Activated CD8-positive, alpha-beta memory T cell treated with anti-CD3 and anti-CD28 coated beads for 48 hours (primary cell): ENCODE measurements at places on chromosomes 1 and 21.

- no peak for DNase-seq
Measured at GRCh38 chr1:87146538-87146937, 182.1 kb upstream of the LMO4 start.

DNA sequence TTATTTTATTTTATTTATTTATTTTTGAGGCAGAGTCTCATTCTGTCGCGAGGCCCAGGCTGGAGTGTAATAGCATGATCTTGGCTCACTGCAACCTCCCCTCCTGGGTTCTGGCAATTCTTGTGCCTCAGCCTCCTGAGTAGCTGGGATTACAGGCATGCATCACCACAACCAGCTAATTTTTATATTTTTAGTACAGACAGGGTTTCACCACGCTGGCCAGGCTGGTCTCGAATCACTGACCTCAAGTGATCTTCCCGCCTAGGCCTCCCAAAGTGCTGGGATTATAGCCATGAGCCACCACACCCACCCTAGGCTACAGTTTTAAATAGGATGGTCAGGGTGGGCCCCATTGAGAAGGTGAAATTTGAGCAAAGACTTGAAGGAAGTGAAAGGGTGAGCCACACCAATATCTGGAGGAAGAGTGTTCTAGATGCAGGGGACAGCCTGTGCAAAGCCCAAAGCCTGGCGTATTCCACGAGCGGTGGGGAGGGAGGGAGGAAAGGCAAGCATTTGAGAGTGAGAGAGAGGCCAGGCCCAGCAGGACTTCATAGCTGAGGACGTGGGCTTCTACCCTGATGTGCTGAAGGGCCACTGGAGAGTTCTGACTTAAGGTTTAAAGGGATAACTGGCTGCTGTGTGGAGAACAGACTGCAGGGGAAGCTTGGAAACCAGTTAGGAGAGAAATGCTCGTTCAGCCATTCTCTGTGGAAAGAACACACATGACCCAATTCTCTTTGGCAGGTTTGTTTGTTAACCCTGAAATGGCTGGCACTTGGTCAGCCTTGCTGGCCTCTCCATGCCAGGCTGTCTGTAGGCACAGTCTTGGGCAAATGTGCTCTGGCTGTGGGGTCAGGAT is 62.6 kb upstream of the FAM20B start:
- no peak for DNase-seq

- no peak for DNase-seq
Measured at GRCh38 chr1:246748006-246748405, 23.8 kb downstream of the SCCPDH start.

DNA sequence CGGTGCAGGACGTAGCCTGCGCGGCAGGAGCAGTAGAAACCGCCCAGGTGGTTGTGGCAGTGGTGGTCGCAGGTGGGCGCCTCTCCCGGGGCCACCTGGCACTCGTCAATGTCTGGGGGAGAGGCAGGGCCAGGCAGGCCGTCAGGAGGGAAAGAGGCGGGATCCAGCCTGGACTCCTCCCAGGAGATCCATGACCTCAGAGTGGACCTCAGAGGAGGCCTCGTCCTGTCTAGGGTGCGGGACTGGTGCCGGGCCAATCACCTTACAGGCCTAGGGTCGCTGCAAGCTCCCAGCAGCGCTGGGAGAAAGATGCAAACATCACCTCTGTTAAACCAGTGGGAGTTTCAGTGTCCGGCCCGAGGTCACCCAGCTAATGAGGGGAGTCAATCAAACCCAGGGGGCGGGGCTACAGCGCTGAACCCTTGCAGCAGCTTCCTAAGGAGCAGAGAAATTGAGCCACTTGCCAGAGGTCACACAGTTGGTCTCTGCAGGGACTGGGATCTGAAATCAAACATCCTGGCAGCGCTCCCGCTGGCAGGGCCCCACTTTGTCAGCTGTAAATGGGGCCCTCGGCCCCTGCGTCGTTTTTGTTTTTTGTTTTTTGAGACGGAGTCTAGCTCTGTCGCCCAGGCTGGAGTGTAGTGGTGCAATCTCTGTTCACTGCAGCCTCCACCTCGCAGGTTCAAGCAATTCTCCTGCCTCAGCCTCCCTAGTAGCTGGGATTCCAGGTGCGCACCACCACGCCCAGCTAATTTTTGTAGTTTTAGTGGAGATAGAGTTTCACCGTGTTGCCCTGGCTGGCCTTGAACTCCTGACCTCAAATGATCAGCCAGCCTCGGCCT is 1.4 kb downstream of the MASP2 start:
- DNase-seq: no peak

GRCh38 chr21:25790122-25790877 is 55.5 kb downstream of the GABPA start:
- no peak for DNase-seq

DNA sequence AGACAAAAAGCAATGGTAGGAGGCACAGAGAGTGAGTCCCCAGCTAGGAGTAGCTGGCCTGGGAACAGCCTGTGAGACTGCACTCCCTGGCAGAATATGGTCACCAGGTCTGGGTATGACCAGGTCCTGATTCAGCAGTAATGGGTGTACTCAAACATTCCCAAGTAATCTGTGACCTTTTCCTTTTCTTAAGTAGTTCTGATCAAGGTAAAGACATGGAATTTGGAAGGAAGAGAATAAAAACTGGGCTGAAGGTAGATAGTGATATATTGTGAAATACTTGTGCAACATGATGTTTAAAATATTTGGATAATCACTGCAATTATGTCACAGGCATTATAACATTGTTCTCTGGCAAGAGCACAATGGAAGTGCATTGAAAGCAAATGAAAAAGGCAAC is 147.2 kb upstream of the DPYD start:
- DNase-seq: no peak

GRCh38 chr1:236168716-236169429 is 26.5 kb downstream of the GPR137B start:
- no peak for DNase-seq

- no peak for DNase-seq
Measured at GRCh38 chr1:119771770-119772169, 3.1 kb upstream of the HMGCS2 start.

DNA sequence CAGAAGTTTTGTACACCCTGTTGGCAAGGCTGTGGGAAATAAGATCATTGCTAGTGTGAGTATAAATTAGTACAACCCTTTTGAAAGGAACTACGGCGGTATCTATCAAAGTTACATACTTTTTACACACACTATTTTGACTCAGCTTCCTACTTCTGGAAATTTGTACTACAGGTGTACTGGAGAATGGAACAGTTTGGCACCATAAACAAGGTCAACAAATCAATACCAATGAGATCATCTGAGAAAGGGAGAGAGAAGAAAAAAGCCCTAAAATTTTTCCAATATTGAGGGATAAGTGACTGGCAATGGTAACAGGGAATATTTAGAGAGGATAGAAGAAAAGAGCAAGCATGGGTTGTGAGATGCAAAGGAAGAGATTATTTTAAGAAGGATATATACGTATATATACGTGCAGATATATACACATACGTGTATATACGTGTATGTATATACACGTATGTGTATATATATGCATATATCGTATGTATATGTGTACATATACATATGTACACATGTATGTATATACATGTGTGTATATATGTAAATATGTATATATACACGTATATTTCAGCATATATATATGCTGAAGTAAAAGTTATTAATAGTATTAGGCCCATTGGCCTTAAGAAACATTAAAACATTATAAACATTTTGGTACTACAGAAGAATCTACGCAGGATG is 27.6 kb downstream of the KLHL20 start:
- DNase-seq: no peak

- no peak for DNase-seq
Measured at GRCh38 chr1:33390542-33390941, 40.4 kb downstream of the PHC2 start.
